Retina (tissue), 1 donor: ENCODE measurements at places on chromosomes 2 and 18.

DNA sequence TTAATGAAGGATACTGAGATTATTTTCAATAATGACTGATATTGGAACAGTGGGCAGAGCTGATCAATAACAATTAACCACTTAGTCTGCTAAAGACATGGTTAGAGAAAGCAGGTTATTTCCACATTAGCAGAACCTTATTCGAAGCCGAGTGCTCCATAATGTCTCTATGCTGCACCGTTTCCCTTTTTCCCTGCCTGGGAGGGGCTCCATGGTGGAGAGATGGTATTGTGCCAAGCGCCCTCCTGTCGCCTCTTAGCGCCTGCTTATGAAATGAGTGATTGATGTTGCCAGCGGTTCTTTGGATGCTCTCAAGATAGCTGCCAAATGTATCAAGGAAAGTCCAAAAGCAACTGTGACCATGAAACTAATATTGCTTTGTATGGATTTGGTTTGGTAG lies 34.6 kb upstream of the INSIG2 start:
- DNase-seq: peak; percentile 54

DNA sequence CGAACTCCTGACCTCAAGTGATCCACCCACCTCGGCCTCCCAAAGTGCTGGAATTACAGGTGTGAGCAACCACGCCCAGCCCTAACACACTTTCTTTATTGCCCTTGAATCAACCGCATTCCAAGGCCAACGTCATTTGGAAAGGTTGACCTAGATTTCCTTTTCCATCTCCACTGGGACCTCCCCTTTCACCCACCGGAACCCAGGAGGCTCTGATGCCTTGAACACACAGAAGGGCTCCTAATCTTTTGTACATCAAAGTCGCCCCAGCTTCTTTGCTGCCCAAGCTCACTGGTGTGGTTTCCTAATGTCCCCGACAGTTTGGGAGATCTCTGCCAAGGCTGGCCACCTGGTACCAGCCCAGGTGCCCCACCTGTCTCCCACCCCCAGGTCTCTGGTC lies 46.2 kb upstream of the CAB39 start:
- no peak for DNase-seq

- DNase-seq: no peak
Observed at GRCh38 chr2:9596621-9597311, 34.0 kb downstream of the YWHAQ start.

GRCh38 chr2:69097891-69098655 lies 85.1 kb downstream of the ANTXR1 start:
- DNase-seq: no peak

DNA sequence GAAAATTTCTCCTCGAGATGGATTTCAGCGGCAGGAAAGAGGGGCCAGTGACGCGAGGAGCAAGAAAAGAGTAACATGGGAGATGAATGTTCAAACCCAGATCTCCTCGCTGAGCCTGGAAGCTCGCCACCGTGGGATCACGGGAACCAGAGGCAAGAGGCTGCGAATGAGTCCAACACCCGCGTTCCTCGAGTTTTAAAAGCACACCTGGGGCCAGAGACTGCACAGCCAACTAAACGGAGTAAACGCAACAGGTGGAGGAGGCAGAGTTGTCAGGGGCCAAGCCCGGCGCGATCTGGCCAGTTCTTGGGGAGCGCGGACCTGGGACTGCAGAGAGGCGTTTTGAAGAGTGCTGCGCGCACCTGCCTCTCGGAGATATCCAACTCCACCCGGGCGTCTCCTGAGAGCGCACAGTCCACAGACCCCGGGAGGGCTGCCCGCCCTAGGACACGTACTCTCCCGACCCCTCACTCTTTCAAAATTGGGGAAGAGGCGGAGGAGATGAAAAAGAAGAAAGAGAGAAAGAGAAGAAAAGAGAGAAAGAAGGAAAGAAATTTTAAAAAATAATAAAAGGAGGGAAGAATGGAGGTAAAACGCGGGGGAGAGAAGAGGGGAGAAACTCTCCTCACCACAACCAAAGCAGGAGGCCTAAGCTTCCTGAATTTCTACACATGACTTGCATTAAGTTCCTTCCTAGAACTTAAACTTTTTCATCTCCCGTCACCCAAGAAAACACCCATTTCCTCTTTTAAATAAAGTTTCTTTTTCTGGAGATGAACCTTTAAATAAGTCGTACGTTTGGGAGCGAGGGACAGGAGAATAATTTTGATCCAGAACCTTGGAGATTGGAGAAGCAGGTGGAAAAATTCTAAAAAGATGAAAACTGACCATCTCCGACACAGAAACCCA lies 5.3 kb upstream of the PAX3 start:
- DNase-seq: peak; percentile 55

- no peak for DNase-seq
Observed at GRCh38 chr2:221473451-221473850, 98.7 kb downstream of the EPHA4 start.

GRCh38 chr18:61651880-61652268 lies 240.9 kb downstream of the RNF152 start:
- DNase-seq: no peak

GRCh38 chr18:46590103-46590502 lies 66.9 kb downstream of the LOXHD1 start:
- no peak for DNase-seq

DNA sequence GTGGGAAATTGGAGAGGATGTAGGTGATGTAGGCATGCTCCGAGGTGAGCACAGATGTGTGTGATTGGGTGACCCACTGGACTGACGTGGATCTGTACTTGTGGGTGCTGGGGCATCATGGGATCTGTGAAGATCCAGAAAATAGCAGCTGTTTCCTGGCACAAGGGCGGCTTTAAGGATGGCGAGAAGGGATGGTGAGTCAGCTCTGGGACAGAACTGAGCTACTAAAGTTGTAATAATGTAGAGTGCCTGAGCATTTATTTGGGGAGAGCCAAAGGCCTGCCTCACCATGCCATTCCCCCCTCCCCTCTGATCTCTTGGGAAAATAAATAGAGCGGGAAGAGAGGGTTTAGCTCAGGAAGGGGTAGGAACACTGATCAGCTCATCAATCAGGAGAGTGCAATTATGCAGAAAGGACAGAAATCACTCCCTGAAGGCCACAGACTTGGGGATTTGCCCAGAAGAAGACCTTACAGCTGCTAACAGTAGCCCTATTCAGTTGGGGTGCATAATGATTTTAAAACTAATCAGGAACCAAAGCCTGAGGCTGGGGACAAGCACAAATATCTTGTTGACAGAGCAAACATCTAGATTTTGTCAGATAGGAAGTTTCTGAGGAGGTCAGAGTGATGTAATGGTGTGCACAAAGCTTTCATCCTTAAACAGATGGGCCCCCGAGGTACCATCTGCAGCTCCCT lies 30.3 kb downstream of the TANC1 start:
- DNase-seq: peak; percentile 40

DNA sequence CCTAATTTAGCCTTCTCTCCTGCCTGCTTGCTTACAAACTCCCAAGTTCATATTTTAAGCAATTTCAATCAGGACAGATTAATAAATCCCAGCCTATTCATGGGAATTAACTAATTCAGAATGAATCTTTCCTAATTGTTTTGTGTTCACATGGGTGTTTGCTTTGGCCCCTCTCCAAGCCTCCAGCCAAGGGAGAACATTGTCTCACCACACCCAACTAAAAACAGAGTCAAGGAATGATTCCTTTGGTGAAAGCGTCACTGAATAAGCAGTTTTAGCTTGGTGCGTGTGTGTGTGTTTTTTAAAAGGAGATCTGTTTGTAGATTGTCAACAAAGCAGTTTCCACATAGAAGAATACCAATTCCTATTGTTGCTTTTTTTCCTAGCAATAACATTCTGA lies 43.0 kb upstream of the DSG1 start:
- no peak for DNase-seq

DNA sequence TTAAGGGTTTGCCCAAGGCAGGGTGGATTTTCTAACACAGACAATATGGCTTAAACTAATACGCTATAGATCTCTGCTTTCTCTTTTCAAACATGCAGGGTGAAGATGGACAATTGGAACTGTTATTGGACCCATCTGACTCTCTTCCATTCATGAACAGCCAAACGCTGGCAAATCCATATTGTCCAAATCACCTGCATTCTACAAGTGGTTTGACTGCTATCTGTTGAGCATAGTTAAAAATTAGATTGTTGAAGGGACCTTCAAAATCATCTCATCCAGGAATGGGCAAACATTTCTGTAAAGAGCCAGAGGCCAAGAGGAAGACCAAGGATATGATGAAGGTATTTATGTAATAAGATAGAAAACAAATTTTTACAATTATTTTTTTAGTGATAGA lies 65.6 kb downstream of the EPHA4 start:
- no peak for DNase-seq

GRCh38 chr2:220619525-220620220 lies 952.4 kb downstream of the EPHA4 start:
- no peak for DNase-seq
